ENCODE measurements at places on chromosomes 3 and 15.

DNA sequence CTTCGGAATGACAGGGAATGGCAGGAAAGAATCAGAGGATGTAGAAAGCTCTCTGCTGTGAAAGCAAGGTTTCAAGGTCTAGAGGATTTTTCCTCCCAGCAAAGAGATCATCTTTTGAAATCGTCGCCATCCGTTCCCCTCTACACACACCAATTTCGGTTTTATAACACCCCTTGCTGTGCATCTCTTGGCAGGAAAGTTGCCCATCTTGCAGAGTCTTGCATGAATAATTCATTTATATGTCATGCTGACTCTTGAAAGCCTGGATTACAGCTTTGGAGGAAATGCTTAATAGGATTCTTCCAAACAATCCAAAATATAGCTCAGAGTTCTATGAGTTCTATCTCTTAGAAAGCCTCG, 262.7 kb downstream of the CHL1 start:
- DNase-seq, result no peak

- no peak for DNase-seq
These were observed 86.9 kb downstream of the ASB7 start for GRCh38 chr15:100689131-100689899.

DNA sequence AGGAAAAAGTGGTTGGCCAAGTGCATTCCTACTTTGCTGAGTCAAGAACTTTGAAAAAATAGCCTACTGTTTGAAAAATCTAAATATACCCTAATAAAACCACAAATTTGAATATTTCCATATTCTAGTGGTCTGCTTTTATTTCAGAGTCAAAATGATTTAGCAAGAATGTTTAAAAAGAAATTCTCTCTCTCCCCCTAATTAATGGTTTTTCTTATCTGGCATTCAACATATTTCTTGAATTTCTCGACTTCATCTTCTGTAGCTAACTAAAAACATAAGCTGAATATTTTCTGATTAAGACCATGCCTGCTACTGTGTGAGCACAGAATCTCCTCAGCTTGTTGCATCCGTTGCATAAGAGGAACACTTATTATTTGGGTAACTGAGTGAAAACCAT, 563.5 kb upstream of the TBL1XR1 start:
- no peak for DNase-seq

- DNase-seq, result no peak
These were observed 53.4 kb downstream of the LDHAL6B start for GRCh38 chr15:59260090-59260489.

GRCh38 chr3:31226346-31226745, 306.4 kb upstream of the STT3B start:
- no peak for DNase-seq

DNA sequence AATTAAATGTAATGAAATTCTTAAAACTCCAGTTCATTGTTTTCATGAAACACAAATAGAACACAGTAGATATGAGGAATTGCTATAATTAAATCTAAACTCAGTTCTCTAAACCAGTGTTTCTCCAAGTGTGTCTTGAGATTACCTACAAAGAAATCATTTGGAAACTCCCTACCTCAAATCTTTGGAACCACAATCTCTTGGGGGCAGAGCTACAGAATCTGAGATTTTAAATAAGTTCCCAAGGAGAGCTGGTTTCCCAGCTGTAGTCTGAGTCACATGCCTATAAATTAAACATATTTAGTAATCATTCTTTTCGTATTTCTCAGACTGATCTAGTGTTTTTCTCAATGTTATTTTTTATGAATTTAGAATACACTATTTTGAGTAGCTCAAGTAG, 17.0 kb upstream of the ACTC1 start:
- no peak for DNase-seq

GRCh38 chr15:90004671-90005070, 3.5 kb downstream of the ZNF710 start:
- peak; percentile 38 for DNase-seq

GRCh38 chr3:127535901-127536829, 54.4 kb downstream of the TPRA1 start:
- peak; percentile 67 for DNase-seq

DNA sequence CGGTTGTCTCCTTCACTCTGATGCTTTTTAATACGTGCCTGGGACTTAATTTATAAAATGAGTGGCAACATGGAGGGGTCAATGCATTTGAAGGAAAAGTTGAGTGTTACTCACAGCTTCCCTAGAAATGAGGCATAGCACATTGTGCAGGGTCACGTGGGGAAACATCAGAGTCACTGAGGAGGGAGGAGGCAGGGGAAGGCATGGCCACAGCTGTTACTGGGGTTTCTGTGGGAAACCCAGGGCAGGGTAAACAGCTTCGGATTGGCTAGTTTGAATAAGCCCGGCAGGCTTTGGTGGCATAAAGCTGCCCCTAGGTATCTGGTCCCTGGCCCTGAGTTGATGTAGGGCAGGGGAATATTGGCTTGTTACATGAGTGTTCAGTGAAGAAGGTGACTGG, 98.9 kb upstream of the ST8SIA2 start:
- no peak for DNase-seq

GRCh38 chr3:127639173-127640041, 10.4 kb downstream of the PODXL2 start:
- no peak for DNase-seq

DNA sequence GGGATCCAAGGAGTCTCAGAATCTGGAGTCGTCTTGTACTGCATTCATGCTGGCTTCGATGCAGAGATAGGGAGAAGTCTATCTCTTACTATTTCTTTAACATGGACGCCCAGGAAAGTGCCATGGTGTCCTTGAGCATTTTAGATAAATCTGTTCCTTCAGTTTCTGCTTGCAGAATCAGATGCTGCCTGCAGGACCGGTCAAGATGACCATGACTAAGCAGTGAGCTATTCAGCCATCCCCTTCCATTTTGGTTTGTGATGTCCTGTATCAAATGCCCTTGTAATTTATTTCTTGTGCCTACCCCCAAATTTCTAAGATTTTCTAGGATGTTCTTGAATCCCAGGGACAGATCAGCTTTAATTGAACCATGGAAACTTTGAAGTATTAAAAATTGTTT, 139.4 kb upstream of the TP63 start:
- DNase-seq, result no peak

All from DMS53 (cell line).